ENCODE measurements at places on chromosomes 16 and 17.

DNA sequence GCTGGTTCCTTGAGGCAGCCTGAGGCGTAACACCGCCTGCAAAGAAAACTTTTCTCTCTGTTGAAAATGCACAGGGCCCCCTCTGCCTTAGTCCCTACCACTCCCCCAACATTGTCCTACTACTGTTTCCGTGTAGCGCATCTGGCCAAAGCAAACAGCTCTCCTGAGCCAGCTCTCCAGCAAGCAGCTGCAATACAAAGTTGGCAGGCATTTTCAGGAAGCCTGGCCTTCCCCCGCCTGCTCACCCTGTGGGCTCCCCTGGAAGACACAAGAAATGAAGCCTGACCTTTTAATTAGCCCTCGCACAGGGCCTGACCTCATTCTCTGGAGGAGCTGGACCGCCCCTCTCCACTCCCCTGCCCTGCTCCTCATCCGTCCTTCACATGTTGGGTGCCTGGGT is 66.7 kb downstream of the SOX9 start:
- H3K27me3 ChIP-seq = no peaks in the 10 kb centered on the region
- H3K36me3 ChIP-seq = no peaks in the 10 kb centered on the region
- H3K4me1 ChIP-seq = peaks cover 2% of the 10 kb centered on the region
- DNase-seq = no peak

DNA sequence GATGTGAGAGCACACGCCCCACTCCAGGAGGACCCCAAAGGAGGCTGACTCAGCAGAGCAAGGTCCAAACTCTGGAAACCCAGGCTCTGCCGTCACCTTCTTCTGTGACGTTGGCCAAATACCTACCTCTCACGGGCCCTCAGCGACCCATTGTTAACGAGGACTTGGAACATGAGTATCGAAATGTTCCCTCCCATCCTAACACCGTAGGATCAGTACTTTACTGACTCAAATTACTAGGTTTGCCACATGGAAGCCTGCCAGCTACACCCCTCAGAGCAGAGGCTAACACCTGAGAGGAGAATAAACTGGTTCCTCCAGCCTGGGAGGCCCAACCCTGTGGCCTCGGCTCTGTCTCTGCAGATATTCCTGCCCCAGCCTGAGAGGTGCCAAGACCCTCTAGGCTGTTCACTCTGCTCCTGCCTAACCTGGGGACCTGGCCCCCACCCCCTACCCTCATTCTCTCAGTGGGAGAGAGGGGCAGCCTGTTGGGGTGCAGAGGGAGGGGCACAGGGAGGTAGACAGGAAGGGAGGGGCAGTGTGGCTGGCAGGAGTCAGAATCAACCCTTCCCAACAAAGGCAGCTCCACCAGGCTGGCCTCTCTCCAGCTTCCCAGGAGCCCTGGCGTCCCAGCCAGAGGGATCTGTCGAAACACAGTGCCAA is 4.4 kb downstream of the PITPNM3 start:
- H3K4me3 ChIP-seq = peak overlapping the region; percentile 62
- DNase-seq = peak; percentile 95
- peaks cover 4% of the 10 kb centered on the region for H3K36me3 ChIP-seq
- H3K27me3 ChIP-seq = no peaks in the 10 kb centered on the region

DNA sequence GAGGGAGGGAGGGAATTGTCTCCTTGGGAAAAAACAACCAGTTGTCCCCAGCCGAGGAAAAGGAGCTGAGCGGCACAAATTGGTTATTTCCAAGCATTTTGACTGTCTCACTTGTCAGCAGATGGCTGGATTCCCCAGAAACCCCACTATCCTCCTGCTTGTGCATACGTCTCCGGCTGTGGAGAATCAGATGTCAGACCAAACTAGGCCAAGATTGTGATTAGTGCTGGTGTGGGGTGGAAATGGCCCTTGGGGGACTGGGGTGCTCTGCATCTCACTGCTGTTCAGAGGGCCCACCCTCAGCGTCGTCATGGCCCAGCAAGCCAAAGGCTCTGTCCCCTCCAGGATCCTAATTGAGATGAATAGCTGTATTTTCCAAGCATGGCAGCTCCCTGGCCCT is 131.7 kb upstream of the HSBP1 start:
- no peaks in the 10 kb centered on the region for H3K4me1 ChIP-seq
- no peak overlapping the region for H3K4me3 ChIP-seq
- H3K36me3 ChIP-seq = peaks cover 11% of the 10 kb centered on the region
- no peak for DNase-seq

DNA sequence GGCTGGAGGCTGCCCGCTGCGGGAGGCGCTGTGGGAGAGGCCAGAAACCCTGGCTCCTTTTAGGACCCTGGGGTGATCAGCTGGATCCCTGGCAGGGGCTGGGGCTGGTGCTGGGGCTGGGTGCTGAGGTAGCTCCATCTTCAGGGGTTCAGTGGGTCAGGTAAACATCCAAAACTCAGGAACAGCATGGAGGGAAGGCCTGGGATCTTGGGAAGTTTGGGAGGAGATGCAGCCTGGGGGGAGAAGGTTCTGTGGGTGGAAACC is 21.0 kb downstream of the ADGRG5 start:
- H3K36me3 ChIP-seq = no peaks in the 10 kb centered on the region
- DNase-seq = no peak
- no peak overlapping the region for H3K27ac ChIP-seq
- no peak overlapping the region for H3K4me3 ChIP-seq

DNA sequence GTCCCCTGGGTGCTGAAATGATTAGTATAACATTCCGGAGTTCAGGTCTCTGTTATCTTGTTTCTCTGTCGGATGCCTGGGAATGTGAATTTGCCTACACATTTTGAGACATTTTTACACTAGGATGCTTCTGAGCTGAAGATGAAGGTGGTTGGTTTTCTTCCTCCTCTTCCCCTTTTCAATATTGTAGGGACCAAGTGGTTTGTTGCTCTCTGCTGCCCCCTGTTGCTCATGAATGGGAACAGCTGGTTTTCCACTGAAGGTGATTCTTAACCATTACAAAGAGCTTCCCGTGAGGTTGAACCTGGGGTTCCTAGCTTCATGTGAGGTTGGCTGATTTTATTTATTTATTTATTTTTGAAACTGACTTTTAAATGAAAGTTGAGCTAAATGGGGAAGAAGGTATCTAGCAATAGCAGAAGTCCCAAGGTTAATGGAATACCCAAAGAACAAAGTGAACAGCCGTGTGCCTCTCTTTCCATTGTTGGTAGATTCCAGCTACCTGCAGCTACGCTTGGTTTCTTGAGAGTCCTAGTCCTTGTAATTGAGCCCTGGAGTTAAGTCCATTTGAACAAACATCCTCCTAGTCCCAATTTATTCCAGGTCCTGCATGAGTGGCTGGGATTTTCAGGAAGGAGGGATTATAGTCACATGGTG is 983.9 kb upstream of the EEF2KMT start:
- no peaks in the 10 kb centered on the region for H3K27me3 ChIP-seq
- no peaks in the 10 kb centered on the region for H3K4me1 ChIP-seq
- H3K4me3 ChIP-seq = no peak overlapping the region
- DNase-seq = peak; percentile 0
- no peak overlapping the region for H3K27ac ChIP-seq
